Cortex of kidney (tissue), 1 donor: ENCODE measurements at places on chromosomes 5 and 9.
A peak's percentile ranks its signal among the peaks of the same experiment; 100 is the strongest.

GRCh38 chr5:68161156-68161555, 54.4 kb upstream of the PIK3R1 start:
- no peak for DNase-seq

DNA sequence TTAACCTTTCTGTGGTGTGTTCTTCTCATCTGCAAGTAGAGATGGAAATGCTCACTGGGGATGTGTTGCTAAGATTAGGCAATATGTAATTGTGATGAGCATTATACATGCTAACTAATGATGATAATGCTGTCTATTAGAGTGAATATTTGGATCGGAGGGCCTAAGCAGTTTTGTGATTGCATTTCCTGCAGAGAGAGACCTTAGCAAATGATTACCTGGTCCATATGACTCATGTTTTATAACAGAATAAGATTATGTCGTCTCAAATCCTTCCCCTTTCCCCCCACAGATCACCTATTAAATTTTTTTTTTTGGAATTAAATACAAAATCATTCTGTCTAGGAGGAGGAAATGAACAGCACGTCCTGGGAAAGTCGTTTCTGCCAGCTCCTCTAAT, 82.7 kb downstream of the IZUMO3 start:
- no peak for DNase-seq

DNA sequence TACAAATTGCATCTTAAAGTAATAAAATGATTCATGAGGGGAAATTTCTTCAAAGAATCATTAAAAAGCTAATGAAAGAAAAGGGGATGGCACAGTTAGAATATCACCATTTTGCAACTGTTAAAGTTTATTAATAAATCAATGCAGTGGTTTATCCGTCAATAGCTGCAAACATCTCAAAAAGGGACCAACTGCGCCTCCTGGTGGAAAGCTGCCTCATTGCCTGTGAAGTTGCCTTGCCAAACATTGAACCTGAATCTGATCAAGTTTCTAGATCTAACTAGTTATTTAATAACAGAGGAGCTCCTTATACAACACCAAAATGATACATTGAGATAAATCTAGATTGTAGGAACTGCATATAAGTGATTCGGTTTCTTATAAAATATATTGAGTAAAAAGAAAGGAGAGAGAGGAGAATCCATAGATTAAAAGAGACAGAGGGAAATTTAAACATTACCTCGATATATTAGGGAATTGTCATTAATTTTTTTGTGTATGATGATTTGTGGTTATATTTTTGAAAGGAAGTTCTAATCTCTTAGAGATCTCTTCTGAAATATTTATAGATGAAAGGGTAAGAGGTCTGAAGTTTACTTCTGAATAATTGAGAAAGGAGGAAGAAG, 6.9 kb upstream of the NDUFB6 start:
- DNase-seq = no peak

GRCh38 chr9:106623558-106623957, 239.4 kb upstream of the ZNF462 start:
- no peak for DNase-seq

DNA sequence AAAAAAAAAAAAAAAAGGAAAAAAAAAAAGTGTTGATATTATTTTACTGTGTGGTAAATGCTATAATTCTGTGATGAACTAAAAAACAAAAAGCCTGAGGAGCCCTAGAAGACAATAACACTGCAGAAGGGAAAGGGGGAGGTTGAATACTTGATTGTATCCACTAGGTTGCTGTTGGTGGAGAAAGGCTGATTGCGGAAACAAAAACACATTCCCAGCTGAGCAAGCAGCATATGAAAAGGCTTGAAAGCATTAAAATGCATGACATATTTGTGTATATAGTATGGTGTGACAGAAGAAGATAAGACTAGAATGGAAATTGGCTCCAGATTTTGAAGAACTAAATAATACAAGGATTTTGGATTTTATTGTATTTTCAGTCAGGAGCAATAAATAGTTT, 8.9 kb downstream of the RABGAP1 start:
- DNase-seq = no peak

DNA sequence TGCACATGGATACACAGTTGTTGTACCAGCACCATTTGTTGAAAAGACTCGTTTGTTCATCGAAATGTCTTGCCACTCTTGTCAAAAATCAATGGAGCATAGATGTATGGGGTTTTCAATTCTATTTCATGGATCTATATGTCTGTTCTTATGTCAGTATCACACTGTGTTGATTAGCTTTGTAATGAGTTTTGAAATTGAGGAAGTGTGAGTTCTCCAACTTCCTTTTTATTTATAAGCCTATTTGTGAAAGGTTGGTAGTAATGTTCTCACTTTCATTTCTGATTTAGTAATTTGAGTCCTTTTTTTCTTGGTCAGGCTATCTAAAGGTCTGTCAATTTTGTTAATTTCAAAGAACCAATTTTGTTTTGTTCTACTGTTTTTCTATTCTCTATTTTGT, 26.1 kb downstream of the ZNF510 start:
- no peak for DNase-seq

DNA sequence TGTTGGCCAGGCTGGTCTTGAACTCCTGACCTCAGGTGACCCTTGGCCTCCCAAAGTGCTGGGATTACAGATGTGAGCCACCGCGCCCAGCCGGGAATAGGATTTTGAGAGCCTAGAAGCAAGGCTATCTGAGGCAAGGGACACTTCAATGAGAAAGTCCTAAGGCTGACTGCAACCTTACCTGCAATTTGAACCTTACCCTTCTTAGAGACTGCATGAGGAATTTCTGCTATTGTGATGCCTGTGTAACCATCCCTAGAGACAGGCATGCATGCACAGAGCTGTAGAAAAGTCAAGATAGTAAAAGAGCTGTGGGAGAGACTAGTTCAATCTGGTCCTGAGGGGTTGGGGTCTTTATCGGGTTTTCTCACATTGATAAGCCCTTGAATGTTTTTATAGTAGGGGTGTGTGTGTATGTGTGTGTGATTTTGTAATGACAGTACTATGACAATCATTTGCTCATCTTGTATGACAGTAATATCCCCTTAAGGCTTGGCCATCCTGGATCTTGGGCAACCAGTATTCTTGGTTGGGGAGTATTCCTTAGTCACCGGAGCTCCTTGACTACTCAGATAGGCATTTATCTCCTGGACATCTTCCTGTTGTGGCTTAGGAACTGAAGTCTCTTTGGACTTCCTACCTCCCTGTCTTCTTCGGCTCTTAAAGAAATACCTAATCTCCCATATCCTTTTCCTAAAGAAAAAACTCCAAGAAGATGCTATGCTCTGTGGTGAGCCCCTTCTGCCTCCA, 11.2 kb downstream of the DNAJB5 start:
- no peak for DNase-seq

GRCh38 chr5:80125022-80125961, 90.1 kb downstream of the THBS4 start:
- DNase-seq = no peak

- no peak for DNase-seq
These were observed 26.9 kb upstream of the CCNG1 start for GRCh38 chr5:163410505-163410904.

DNA sequence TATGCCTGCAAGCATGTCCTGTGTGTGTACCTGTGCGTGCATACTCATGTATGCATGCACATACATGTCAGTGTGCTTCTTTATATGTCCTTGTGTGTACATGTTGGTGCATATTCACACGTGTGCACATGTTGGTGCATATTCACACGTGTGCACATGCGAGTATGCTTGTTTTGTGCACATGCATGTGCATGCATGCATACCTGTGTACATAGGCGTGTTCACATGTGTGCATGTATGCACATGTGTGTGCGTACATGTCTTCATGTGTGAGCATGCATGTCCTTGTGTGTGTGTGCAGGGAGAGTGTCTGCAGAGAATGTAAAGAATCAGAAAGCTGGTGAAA, 72.2 kb upstream of the FCN2 start:
- no peak for DNase-seq

GRCh38 chr5:167995844-167996425, 295.5 kb upstream of the WWC1 start:
- no peak for DNase-seq

- no peak for DNase-seq
These were observed 30.3 kb downstream of the CEP72 start for GRCh38 chr5:642481-642880.

DNA sequence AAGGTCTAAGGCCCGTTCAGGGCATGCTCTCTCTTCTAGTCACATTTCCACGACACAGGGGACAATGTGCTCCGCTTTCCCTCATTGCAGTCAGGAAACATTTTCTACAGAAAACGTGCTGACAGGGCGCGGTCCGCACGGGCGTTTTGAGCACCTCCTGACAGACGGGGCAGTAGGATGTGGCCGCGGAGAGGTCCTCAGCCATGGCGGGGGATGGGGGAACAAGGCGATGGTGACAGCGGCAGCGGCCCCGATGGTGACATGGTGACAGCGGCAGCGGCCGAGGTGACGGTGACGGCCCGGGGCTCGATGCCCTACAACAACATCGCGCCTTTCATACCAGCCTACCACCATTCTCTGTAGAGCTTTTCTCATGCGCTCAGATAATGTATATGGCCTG, 4.1 kb downstream of the PLPP1 start:
- DNase-seq = peak; percentile 13

- DNase-seq = no peak
These were observed 17.1 kb downstream of the ARSK start for GRCh38 chr5:95572016-95572415.

GRCh38 chr5:134129411-134130238, 15.1 kb downstream of the TCF7 start:
- no peak for DNase-seq

- DNase-seq = no peak
These were observed 31.2 kb downstream of the C9 start for GRCh38 chr5:39333104-39333503.
